ENCODE measurements at places on chromosomes 4 and X.

GRCh38 chrX:115652221-115652620, 91.2 kb downstream of the PLS3 start:
- DNase-seq = no peak

- DNase-seq = no peak
These were observed 23.1 kb downstream of the SETD7 start for GRCh38 chr4:139532947-139533346.

DNA sequence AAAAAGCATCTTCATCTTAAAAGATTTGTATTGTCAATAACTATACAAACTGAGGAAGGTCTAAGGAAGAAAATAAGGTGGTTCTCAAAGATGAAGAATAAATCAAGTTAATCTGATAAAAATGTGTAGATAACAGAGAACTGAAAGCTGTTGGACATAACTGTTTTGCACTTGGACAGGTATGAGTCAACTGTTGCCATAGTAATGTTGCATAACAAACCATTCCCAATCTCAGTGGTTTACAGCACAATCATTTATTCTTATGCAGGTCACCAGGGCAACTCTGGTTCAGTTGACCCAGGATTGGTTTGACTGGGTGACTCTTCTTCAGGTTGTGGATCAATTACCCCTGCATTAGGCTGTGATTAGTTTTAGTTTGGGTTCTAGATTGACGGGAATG, 2197.7 kb downstream of the ARAP2 start:
- no peak for DNase-seq

DNA sequence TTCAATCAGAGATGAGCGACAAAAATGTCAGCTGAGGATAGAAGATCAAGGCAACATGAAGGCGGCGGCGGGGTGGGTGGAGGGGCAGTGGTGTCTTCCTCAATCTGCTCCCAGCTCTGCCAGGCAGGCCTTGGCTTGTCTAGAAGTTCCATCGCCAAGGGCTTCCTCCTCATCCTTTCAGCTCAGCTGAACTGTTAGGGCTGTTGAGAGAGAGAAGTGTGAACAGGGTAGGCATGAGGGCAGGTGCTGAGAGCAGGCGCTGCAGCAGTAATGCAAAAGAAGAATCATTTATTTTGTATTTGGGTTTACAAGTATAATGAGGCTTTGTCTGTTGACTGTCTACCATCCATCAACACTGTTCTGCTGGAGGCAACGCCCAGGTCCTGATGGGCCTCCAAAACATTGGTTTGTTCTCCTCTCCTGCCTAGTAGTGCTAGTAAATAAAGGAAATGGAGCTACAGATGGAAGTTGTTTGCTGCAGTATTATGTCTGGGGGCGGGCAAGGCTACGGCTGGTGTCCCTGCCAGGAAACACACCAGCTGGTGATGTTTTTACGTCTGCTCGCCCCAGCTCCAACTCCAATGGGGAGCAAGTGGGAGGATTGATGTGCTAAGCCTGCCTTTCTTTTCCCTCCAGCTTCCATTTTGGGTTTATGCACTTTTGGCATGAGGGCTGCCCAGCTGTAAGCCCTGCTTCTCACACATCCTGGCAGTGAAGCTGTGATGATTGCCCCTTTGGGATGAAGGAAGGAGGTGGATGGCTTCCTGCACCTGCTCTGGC, 139.4 kb upstream of the BOD1L1 start:
- DNase-seq = no peak

DNA sequence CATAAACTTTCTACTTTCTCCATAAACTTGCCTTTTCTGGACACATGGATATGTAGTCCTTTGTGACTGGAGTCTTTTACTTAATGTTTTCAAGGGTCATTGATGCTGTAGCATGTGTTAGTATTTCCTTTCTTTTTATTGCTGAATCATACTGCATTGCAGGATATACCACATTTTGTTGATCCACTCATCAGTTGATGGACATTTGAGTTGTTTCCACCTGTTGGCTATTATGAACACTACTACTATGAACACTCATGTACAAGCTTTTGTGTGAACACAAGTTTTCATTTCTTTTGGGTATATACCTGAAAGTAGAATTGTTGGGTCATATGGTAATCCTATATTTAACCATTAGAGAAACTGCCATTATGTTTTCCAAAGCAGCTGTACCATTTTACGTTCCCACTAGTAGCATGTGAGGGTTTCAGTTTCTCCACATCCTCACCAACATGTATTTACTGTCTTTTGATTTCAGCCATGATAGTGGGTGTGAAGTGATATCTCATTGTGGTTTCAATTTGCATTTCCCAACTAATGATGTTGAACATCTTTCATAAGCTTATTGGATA, 26.3 kb upstream of the GPM6B start:
- DNase-seq = no peak

GRCh38 chr4:126209147-126209546, 894.4 kb downstream of the FAT4 start:
- DNase-seq = no peak

Data from stimulated activated CD4-positive, alpha-beta T cell treated with anti-CD3 and anti-CD28 coated beads, Interleukin-12 subunit alpha, Interleukin-12 subunit beta, amount 100 ng/mL, for 48 hours (primary cell).